ENCODE measurements at places on chromosomes 1 and 21.
A peak's percentile ranks its signal among the peaks of the same experiment; 100 is the strongest.

- no peak for DNase-seq
Observed at GRCh38 chr1:61776091-61776490, 33.8 kb downstream of the PATJ start.

DNA sequence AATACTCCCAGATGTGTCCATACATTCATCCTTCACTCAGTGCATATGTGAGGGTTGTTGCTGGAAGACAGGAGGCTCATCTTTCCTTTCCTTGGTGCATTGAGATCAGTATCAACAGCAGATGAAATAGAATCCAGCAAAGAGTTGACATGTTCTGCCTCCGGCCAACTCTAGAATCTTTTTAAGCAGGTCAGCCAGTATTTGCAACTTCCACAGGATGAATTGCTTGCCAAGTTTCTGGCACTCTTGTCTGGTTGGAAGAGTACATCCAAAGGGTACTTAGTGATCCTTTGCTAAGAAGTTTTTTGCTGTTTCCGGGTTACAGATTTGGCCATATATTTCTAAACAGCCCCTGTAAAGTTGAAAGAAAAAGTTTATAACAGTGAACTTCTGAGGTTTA is 21.1 kb downstream of the SYNC start:
- DNase-seq: no peak

DNA sequence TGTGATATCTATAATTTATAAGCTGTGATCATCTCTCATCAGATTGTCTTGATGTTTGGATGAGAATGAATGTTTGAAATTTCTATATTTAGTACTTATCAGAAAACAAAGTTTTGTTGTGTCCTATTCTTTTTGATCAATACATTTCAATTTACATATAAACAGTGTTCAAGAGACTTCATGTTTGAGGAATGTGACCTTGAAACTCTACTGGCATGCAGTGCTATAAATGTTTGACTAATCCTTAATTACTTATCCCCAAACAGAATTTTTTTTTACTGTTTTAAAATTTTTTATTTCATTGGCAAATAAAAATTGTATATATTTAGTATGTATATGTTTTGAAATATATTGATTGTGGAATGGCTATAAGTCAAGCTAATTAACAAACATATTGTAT is 1.5 kb upstream of the PRKAA2 start:
- no peak for DNase-seq

GRCh38 chr1:26726784-26727183 is 31.0 kb downstream of the ARID1A start:
- no peak for DNase-seq

- no peak for DNase-seq
Observed at GRCh38 chr1:160711602-160712311, at the start of gene CD48. Gene CD48, minus strand, starts transcription at chr1:160711822. Its CDS starts 59 bp downstream, at chr1:160711763.

DNA sequence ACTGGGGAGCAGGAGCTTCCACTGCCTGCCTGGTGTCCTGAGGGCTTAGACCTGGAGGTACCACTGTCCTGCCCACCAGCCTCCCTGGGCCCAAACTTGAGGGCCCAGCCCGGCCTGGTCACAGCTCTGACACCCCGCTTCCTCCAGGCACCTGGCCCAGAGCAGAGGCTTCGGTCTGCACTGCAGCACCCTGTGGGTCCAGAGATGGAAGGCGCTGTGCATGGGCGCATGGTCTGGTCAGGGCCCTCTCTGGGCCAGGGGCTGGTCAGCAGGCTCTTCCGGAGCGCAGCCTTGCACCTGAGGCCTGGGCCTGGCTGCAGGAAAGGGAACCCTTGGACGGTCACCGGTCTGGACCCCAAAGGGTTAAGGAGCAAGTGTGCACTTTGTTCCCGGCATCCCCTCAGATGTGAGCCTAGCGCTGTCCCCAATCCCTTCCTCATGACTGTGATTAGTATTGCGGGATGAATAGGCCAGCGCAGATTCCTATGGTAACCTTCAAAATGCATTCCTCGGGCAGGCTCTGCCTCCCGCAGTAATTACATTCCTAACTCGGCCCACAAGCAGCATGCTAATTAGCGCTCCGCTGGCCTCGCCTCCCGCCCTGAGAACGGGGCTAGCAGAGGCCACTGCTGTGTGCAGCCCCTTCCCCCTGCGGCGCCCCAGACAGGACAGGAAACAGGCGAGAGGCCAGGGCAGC is 36.3 kb downstream of the PRDM16 start:
- DNase-seq: no peak

GRCh38 chr1:28115267-28115666 is 26.9 kb upstream of the EYA3 start:
- no peak for DNase-seq

DNA sequence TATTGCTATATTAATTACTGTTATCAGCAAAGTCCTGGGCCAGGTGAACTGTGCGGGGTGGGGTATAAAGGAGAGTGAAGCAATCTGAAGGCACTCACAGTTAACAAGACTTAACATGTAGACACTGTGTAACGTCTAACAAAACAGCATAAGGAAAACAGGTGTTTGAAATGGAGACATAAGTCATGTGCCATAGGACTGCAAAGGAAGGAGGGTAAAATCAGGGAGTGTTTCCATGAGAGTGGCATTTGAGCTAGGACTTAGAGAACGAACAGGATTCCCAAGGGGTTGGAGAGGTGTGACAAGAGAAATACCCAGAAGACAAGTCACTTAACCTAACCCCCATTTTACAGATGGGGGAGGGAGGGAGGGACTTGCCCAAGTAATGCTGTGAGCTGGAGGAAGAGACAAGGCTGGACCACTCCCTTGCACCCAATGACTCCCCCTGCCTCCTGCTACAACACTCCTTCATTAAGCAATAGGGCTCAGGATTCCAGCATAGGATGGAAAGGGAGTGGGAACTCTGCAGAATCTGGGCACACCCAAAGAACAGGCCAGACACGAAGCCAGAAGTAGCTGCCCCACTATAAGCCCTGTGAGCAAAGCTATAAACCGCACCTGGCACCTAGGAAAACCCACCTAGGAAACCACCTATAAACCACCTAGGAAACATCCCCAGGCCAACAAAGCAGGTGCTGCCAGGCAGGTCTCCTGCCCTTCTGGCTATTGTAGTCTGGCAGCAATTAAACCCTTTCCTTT is 6.6 kb downstream of the PEF1 start:
- no peak for DNase-seq

DNA sequence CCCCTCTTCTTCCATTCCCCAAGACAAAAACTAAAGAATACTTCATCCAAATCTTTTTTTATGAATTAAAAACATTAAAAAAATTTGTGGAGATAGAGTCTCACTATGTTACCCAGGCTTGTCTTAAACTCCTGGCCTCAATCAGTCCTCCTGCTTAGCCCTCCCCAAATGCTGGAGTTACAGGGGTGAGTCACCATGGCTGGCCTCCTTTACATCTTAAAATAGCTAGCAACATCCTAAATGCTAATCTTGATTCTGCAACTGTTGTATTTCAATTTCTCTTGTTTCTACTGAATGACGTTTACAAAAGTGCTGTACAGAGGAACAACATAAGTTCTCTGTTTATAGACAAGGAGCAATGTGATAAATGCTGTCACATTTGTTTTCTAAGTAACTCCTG is 483.5 kb downstream of the ADGRL2 start:
- DNase-seq: no peak

- DNase-seq: no peak
Observed at GRCh38 chr1:24897263-24898151, 32.6 kb downstream of the RUNX3 start.

DNA sequence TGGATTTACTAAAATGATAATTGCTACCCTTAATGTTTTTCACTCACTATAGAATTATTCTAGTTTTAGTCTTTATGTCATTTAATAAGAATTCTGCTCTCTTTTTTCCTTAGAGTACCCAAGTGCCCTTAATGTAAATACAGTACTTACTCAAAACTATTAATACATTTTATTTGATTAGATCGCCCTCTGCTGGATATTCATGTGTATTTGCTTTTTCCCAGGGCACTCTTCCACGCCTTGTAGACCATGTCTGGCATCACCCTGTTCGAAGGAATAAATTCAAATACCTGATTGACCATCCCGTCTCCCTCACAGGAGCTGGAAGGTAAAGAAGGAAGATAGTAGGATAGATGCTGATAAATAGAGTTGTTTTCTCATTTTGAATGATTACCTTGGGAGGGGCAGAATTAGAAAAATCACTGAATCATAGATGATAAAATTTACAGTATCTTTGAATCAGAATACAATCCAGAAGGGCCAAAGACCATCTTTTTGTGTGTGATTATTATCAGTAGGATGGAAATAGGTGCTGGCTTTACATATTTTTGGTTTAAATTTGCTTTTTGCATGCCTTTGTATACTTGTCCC is 4.1 kb downstream of the AXDND1 start:
- DNase-seq: peak; percentile 95

- peak; percentile 81 for DNase-seq
Observed at GRCh38 chr1:89633248-89633799, 404 bp downstream of the LRRC8C start.

- DNase-seq: no peak
Observed at GRCh38 chr1:18666317-18666920, 35.8 kb downstream of the PAX7 start.

DNA sequence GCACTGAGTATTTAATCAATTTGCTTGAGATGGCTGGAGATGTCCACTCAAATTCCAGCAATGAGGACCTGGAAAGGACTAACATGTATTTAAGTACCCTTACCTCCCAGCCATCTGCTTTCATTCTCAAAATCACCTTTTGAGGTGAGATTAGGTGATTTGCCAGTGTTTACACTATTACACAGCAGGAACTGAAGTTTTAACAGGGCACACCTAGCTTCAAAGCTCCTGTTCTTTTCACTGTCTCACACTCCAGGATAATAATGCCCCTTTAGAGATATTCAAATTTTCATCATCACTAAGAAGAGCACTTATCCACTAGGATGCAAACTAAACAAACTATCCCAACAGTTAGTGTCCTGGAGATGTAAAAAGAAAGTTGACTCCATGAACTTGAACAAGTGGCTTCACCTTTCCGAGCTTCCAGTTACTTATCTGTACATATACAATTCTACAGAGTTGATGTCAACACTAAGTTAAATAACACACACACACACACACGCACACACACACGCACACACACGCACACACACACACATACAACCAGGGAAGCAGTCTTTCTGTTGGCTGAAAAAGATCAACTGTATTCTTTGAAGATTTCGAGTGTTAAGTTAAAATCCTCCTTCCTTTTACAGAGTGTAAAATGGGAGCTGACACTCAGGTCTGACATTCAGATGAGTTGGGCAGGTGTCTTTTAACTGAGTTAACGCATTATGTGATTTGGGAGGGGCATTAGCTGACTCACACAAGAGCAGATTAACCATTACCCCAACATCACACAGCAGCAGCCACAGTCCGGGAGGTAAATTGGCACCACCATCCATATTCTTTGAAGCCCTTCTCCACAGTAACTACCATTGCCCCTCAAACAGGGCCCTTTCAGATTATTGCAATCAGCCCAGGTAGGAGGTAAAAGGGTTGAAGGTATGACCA is 15.5 kb upstream of the JAK1 start:
- peak; percentile 71 for DNase-seq

All from NCI-H526 treated with DMSO at 0.1 percent for 48 hours (cell line).